ENCODE measurements at places on chromosomes 2 and 18. TPM values are rescaled to one million over a fixed set of nuclear protein-coding genes. Genes with fewer than 3 reads are reported as not detected.

DNA sequence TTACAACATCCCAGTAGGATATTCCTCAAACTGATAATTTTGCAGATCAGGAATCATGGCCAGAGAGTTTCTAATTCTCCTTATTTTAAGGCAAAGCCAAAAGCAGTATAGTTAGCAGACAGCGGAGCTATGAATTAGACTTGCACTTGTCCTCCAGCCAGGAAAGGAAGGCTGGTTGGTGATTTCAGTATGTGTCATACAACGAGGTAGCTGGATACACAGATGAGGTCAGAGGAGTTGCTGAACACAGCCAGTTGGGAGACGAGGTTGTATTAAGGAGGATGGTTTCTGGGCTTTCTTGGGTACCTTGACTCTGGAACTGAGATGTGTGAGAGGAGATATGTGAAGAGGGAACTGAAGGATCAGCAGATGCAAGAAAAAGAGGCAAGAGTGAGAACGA is 185.2 kb downstream of the SOX11 start:
- DNase-seq = no peak

- DNase-seq = no peak
Observed at GRCh38 chr2:28387082-28387960, 5.3 kb upstream of the FOSL2 start.

- DNase-seq = no peak
Observed at GRCh38 chr2:65729246-65729645, 296.8 kb upstream of the SPRED2 start.

DNA sequence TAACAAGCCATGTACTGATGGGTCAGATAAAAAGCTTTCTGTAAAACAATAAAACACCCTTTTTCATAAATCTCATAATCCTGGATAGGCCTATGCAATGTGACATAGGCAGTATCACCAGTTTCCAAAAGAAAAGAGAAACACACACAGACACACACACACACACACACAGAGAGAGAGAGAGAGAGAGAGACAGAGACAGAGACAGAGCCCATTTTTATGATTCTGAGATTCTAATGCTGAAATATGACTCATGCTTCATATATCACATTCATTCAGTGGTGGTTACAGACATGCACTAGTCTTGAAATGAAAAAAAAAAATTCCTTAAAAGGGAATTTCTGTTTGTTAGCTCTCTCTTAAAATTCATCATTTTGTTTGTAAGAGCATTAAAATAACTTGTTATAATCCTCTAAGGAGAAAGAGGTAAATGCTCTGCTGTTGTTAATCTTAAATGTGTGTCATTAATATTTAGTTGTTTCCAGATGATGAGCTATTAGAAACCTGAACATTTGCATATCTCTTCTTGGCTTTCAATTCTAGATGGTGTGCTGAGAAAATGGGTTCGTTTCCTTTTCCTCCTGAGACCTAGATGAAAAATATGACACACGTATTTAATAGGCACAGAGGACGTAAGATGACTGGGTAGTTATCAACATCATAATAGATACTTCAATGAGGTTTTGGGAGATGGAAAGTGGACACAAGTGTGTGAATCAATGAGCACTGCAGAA is 1598.7 kb upstream of the ACVR2A start:
- no peak for DNase-seq

DNA sequence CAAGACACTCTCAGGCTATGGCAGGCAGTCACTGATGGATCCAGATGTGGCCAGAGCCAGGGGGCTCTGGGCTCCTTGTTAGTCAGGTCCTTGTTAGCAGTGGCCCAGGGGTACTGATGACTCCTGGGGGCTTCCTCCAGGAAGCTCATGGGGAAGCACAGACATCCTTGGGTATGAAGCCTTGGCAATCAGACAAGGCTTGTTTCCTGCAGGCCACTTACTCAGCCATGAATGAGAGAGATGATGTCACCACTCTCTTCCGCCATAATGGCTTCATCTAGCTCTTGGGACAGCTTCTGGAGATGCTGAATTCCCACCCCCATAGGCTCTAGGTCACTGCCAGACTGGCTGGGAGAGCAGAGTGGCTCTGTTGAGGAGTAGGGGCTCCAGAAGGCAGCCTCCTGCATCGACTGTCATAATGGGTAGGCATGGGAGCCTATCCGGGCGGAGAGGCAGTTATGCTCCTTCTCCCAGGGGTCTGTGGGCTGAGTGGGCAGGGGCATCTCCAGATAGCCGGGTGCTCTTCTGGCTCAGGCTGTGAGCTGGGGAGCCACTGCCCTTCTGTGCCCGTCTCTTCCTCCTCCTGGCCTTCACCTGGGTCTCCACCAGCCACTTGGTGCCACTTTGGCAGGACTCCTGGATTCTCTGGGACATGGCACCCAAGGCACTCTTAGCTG is 40.2 kb upstream of the BMPR2 start:
- DNase-seq = no peak

GRCh38 chr2:168044579-168044978 is 202.8 kb downstream of the STK39 start:
- no peak for DNase-seq

DNA sequence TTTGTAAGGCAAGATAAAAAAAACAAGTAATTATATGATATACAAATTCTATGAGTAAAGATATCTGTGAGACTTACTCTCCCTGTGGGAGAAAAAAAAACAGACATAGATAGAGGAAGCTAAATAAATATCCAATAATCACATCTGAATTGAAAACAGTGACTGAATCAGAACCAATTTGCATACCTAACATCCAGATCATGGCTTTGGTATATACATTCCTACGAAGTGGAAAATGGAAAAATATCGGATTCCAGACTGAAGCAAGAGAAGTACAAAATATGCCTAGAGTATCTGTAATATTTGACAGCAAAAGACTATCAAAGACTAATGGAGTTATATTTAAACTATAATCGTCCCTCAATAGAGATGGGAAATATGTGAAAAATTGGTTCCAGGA is 1108.1 kb upstream of the CHAC2 start:
- DNase-seq = no peak

- peak; percentile 22 for DNase-seq
Observed at GRCh38 chr18:78732273-78733210, 247.1 kb upstream of the SALL3 start.

DNA sequence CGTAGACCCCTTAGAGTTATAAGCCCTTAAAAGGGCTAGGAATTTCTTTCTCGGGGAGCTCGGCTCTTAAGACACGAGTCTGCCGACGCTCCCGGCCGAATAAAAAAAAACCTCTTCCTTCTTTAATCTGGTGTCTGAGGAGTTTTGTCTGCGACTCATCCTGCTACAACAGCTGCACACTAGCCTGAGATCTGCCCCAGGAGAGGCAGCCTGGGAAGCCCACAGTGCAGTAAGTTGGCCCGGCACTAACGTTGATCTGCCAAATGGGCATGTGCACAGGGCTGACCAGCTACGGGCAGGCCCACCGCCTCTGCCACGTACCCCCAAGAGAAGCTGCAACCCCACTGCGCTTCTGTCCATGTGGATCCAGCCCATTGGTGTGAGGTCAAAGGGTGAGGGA is 8.4 kb upstream of the LIMS2 start:
- DNase-seq = no peak

- DNase-seq = no peak
Observed at GRCh38 chr2:204207866-204208265, 271.3 kb downstream of the ICOS start.

DNA sequence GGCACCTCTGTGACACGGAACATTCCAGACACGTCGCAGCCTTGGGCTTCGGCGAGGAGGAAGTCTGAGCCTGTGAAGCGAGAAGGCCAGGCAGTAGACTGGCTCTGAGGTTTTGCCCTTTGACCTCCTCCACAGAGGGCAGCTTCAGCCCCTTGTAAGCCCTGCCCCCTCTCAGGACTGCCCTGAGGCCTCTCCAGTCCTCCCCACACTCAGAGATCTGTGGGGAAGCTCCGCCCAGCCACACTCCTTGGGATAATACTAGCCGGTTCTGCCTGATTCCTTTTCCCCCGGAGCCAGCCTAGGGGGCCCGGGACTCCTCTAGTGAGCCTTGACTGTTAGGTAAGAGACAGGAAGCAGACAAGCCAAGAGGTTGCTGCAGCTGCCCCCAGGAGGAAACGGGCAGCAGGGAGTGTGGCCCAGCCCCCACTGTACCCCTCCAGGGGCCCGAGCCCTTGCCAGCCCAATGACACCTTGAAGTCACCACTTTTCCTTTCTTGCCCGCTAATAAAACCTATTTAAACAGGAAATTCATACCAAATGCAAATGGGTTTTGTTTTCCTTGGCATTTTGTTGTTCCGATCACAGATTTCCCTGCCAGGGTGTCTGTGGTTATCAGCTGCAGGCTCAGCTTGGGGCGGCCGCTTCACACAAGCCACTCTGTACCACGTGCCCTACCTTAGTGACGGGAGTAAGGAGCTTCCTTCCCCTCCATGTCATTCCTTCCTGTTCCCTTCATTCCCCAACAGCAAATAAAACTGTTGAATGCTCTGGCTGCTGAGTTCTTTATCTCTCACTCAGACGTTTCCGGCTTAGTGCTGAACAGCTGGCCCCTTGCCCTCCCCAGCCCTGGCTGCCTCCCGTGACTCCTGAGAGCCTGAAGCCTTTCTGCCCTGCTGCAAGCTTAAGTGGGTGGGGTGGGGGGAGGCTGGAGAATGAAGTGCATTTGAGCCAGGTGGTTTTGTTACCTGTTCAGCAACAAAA is 124.7 kb downstream of the CABLES1 start:
- DNase-seq = peak; percentile 89

DNA sequence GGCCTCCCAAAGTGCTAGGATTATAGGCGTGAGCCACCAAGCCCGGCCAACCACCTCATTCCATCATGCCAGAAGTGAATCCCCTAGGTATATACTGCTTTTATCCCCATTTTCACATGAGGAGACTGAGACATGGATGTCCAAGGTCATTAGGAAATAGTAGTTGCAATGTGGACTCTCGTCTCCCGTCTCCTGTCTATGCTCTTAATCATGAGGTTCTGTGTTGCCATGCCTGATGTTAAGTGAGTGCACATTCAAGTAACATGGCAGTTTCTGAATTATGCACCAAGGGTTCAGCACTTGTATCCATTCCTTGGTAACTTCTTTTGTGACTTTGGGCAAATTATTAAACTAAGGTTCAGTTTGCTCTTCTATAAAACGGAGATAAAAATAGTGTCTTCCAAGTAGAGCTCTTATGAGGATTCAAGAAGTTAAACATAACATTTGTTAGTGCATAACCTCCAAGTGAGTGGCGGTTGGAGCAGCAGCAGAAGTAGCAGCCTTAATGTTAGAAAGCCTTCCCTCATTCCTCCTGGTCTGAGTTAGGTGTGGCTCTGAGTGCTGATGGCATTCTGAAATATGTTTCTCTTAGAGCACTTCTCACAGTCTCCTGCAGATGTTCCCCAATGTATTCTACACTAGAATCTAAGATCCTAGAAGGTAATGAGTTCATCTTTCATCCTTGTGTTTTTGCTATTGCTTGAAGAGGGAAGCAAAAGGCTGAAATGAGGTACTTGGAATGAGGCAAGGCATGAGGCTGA is 21.9 kb downstream of the SOCS6 start:
- no peak for DNase-seq

- no peak for DNase-seq
Observed at GRCh38 chr2:18522484-18523146, 37.8 kb downstream of the RDH14 start.

DNA sequence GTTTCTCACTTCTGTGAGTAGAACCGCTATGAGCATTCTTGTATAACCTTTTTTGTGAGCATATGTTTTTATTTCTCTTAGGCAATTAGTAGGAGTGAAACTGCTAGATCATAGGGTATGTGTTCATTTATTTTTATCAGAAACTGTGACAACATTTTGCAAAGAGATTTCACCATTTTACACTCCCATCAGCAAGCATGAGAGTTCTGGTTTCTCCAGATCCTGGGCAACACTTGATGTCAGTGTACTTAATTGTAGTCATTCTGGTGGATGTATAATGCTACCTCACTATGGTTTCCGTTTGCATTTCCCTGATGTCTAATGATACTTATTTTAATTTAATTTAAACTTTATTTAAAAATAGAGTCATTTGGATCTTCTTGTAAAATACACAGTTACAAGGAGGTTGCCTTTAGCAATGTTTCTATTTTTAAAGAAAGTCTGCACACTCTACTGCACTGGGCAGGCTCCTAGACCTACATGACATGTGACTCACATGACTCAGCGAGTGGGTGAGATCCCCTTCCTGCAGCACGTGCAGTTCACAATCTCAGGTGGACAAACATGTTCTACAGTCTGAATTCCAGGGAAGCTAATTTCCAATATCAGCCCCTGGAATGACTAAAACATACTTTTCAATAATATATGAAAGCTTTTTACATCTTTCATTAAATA is 127.0 kb upstream of the BCL2L11 start:
- no peak for DNase-seq

DNA sequence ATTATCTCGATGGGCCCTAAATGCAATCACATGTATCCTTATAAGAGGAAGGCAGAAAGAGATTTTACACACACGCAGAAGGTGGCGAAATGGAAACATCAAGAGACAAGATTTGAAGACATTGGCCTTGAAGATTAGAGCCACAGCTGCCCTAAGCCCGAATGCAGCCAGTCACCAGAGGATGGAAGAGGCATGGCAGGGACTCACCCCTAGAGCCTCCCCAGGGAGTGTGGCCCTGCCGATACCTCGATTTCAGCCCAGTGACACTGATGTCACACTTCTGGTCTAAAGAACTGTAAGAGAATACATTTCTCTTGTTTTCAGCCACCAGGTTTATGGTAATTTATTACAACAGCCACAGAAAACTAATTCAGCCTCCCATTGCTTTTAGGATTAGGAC is 17.4 kb downstream of the TTC39C start:
- no peak for DNase-seq

- peak; percentile 90 for DNase-seq
Observed at GRCh38 chr18:48540251-48541025, 1.6 kb downstream of the CTIF start.

GRCh38 chr18:77316641-77317040 is 67.0 kb downstream of the GALR1 start:
- no peak for DNase-seq

GRCh38 chr2:227115761-227116160 is 48.2 kb downstream of the COL4A4 start:
- DNase-seq = no peak

DNA sequence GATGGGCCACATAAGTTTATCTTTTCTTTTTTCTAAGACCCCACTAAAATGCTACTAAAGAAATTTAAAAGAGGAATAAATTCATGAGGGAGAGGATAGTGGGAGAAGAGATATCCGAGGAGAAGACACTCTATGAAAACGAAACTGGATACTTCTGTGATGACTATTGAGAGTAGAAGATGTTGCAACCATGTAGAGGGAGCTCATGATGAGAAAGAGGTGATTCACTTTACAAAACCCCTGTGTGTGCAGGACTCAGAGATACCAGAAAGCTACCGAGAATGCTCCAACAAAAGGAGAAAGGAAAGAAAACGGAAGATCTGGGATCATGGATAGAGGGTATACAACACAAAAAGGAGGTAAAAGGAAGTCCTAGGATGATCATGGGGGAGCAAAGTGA is 34.9 kb downstream of the SLC38A11 start:
- DNase-seq = no peak

Gene CLEC4F
- 0.22 TPM for total RNA-seq

Gene AQP12A
- not detected for total RNA-seq

Gene TACR1
- not detected for total RNA-seq

Gene COL4A4
- total RNA-seq = 13.6 TPM

Gene LIMS4
- total RNA-seq = 3.7 TPM

Gene FIGN
- total RNA-seq = 16.7 TPM

Gene CYB5A
- total RNA-seq = 101 TPM

Gene PDE6D
- 14.5 TPM for total RNA-seq

Gene EVX2
- total RNA-seq = not detected
